Activated naive CD4-positive, alpha-beta T cell (primary cell): ENCODE measurements at places on chromosomes 1 and 21.

- DNase-seq: no peak
These were observed 384.6 kb downstream of the RRAGC start for GRCh38 chr1:38474738-38475623.

- no peak for DNase-seq
These were observed 303.3 kb upstream of the ESRRG start for GRCh38 chr1:217026531-217026930.

GRCh38 chr1:27604579-27605299, 795 bp upstream of the AHDC1 start:
- DNase-seq: no peak

GRCh38 chr1:201444792-201445191, 23.3 kb upstream of the TNNI1 start:
- DNase-seq: no peak

- no peak for DNase-seq
These were observed 193.2 kb downstream of the TRABD2B start for GRCh38 chr1:47803815-47804501.

- no peak for DNase-seq
These were observed 643 bp upstream of the MOB3C start for GRCh38 chr1:46617108-46617800.

DNA sequence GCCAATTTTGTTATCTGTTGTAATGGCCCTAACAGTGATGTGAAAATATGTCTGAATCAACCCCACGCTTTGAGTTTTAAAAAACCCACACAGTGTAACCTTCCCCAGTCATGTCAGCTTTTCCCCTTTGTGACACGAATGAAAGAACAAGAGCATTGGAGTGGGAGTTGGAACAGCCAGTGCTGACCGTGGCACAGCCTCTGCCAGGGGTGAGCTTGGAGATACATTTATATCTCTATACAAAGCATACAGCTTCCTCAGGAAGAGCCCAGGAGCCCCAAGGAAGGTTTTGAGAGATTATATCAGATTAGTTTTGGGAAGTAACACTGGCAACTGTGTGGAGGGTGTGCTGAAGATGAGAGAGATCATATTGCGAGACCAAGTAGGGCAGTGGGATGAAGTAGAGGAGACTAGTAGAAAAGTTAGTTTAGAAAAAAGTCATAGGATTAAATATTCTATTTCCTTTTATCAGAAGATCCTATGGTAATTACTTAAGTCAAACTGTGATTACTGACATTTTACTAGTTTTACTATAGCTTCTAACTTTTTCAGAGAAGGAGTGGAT, 15.9 kb downstream of the LRRC8B start:
- no peak for DNase-seq

GRCh38 chr1:241600496-241600901, 39.7 kb downstream of the CHML start:
- DNase-seq: no peak

- DNase-seq: no peak
These were observed 94.4 kb upstream of the IGSF21 start for GRCh38 chr1:18013216-18013615.

GRCh38 chr1:94434365-94435045, 16.3 kb downstream of the ABCD3 start:
- DNase-seq: no peak

DNA sequence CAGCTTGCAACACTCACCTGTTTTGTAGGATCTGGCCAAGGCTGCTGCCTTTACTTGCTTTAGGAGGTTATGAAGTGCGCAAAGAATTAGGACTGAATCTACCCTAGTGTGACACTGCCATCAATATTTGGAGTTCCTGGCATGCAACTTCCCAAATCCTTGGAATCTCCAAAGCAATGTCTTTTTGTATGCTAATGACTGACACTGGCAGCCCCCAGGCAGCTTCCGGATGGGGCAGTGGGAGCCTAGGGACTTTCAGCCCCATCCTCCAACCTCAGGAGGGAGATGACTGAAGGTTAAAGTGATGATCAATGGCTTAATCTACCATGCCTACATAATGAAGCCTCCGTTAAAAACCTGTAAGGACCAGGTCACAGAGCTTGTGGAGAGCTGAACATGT, 5.5 kb downstream of the RCC2 start:
- no peak for DNase-seq

GRCh38 chr1:153428073-153428638, 11.8 kb downstream of the S100A7A start:
- DNase-seq: no peak

- no peak for DNase-seq
These were observed 13.9 kb upstream of the LY9 start for GRCh38 chr1:160781914-160782689.

DNA sequence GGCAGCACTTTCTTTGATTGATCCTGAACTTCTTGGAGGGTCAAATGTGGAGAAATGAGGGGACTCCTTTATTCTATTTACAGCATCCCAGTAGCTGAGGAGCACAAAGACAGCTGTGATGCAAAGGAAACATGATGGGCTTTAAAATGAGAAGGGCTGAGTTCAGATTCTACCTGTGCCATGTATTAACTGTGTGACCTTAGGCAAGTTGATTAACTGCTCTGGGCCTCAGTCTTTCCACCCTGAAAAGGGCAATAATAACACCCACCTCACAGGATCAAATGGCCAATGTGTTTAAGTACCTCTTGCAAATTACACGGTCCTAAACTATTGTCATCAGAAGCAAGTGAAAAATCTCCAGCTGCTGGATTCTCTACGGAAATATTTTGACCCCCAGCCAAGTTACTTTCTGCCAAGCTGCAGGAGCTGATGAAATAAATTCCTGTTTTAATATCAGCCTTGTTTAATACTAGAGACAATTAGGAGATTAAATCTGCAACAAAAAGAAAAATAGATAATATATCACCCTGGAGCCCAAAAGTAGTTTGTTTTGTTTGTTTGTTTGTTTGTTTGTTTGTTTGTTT, 15.7 kb downstream of the TMEM81 start:
- DNase-seq: no peak

- no peak for DNase-seq
These were observed 23.3 kb upstream of the PADI6 start for GRCh38 chr1:17348593-17349234.

GRCh38 chr1:234600418-234601281, 9.3 kb downstream of the IRF2BP2 start:
- no peak for DNase-seq

DNA sequence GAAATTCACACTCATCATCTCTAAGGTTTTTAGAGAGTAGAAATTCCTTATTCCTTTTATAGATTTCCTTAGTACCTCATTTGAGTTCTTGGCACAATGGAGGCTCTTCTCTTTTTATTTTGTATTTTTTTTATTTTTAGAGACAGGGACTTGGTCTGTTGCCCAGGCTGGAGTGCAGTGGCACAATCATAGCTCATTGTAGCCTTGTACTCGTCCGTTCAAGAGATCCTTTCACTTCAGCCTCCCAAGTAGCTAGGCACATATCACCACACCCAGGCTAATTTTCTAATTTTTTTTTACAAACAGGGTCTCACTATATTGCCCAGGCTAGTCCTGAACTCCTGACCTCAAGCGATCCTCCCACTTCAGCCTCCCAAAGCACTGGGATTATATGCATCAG, 29.6 kb downstream of the RGL1 start:
- no peak for DNase-seq

GRCh38 chr1:21781815-21782348, 1.1 kb downstream of the USP48 start:
- DNase-seq: no peak

DNA sequence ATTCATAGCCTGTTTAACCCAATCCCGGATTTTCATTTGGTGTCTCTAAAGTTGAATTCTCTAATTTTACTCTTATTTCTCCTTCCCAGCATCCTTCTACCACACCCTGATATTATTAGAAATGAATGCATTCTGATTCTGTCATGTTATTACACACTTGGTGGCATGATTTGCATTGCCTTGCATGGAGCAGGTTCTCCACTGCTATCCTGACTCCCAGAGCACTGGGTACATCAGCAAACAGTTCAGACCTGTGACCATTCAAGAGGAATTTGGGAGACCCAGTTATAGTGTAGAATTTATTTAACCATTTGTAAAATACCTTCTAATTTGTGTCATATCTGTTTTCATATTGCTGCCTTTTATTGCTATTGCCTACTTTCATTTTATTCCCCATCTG, 2.6 kb downstream of the LRRC8B start:
- no peak for DNase-seq

GRCh38 chr1:90504509-90504908, 212.6 kb downstream of the BARHL2 start:
- no peak for DNase-seq

DNA sequence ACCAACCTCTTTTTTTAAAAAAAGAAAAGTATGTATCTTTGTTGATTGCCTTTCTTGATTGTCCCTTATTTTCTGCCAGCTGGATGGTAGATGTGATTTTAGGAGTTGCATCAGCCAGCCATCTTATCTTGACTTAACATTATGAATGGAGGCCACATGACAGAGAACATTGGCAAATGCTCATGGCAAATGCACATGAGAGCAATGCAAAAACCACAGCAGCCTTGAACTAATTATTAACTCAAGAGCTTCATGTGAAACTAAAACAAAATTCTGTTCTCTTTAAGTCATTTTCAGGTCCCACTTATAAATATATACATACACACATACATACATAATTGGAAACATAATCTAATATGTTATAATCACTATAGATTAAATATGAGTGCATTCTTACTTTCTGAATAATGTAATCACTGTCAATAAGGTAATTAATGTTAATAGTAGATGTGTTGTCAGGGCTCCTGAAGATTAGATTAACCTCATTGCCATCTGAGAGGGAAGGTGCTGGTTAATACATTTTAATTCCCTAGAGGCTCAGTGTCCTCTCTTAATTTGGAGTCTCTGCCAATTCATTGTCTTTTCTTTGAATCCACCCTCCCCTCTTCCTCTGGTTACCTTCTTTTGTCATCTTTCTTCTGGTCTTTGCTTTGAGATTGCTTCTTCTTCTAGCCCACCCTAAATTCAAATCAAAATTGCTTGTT, 962.2 kb downstream of the ADGRL2 start:
- DNase-seq: no peak

DNA sequence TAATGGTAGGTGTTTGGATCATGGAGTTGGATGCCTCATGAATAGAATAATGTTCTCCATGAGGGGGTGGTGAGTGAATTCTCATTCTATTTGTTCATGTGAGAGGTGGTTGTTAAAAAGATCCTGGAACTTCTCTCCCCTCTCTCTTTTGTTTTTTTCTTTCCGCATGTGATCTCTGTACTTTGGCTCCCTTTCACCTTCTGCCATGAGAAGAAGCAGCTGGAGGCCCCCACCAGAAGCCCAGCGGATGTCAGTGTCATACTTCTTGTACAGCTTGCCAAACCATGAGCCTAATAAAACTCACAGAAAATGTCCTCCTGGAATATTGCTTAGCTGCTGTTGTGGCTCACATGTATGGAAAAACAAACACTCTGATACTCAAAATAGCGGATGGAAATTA, 1212.3 kb upstream of the NCAM2 start:
- DNase-seq: no peak

GRCh38 chr1:228011721-228012311, 5.0 kb downstream of the WNT3A start:
- no peak for DNase-seq

DNA sequence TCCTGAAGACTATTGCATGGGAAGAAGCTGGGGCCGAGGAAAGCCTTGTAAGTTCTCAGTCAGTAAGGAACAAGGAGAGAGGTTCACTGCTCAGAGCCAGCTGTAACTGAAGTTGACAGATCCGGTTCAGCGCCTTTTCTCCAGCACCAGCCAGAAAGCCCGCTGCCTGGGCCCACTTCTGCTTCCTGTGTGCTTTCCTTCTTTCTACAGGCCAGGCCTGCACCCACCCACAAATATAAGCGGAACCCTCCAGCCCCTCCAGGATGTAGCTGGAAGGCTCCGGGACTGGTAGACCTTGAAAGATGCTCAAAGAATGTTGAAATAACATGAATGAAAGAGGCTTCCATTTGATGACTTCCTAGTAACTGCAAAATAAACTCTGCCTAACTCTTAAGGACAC, 38.8 kb downstream of the PARP1 start:
- DNase-seq: no peak

DNA sequence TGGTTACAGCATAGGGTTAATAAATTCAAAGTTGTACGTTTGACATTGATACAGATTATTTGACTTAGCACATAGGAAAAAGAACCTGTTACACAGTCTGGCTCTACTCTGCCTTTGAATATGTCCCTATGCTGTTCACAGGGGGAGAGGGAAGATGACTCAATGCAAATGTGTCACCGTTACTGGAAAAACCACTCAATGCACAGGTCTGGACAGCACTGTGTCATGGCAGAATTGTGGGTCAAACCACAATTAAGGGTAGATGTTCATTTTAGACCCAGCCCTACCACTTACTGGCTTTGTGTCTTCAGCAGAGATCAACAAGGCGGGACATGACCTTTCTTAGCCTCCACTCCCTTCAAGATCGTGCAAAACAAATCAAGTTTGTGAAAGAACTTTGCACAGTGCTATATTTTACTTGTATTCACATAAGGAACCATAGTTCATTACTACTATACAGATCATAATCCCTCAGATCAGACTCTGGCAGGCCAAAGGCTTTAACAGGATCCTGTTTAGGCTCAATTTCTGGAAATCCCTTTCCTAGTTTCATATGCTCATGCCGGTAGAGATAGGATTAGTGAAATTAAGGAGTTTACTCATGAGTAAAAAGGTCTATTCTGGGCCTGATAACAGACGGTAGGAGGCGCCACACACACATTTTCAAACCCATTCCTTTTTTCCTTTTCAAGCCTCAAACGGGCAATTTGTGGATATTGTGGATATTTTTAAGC, 22.1 kb downstream of the EIF2D start:
- no peak for DNase-seq
